ENCODE measurements at places on chromosomes 3 and 15.

- no peak for DNase-seq
Observed at GRCh38 chr15:74788683-74789151, 6.8 kb downstream of the CSK start.

DNA sequence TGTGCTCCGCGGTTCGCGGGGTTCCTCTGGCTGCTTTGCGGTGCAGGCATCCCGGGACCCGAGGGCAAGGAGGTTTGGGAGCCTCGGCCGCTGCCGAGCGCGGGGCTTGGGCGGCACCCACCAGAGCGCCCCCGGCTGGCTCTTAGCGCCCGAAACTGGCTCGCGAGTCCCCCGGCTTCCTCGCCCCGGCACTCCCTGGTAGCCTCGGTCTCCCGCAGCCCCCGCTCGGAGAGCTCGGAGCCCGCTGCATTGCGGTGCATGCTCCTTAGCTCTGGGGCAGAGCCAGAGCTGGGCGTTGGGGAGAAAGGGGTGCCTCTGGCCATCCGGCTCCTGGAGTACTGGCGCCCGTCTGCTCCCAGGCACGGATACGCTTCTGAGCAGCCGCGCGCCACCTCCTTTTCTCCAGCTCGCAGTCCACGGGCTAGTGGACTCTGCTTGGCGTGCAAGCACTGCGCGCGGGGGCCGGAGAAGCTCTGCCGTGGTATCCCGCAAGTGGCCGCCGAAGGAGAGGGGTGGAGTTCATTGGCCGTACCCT lies 753 bp downstream of the EPHB1 start:
- no peak for DNase-seq

DNA sequence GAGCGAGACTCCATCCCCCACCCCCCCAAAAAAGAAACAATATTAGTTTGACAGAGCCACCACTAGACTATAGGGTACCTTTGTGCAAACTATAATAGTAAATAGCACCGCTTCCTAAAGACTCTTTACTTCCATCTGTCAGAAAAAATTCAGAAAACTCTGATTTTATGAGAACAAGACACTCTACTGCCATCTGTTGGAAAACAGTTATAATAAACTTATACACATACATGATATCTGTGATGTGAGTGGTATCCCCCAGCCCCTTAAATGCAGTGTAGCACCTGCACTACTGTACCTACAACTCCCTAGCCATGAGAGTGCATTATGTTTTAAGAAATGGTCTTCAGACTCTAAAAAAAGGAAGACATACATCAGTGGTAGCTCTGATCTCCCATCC lies 47.1 kb upstream of the CTDSPL start:
- DNase-seq, result no peak

GRCh38 chr3:52086461-52086860 lies 30.1 kb upstream of the DUSP7 start:
- no peak for DNase-seq

GRCh38 chr15:99437315-99438223 lies 128.2 kb upstream of the MEF2A start:
- no peak for DNase-seq

DNA sequence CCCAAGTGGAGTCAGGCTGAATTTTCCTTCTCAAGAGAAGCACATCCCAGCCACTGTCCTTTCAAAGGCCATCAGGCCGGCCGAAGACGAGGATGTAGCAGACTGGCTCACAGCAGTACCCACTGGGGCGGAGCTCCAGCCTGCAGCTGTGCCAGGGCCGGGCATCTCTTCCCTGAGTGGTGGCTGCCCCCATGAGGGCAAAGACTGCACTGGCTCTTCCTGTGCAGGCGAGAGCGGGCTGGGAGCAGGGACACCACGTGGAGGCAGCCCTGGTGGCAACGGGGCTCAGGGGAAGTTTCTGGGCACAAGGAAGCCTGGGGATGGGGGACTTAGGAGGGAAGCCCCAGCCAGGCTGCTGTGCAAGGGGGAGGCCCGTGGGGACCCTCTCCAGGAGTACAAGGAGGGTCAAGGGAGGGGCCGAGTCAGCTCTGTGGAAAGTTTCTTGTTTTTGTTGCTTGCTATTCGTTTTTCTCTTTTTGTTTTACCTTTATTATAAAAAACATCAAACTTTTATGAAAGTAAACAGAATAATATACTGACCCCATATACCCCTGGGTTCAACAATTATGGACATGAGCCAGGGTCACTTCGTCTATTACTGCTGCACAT lies 66.1 kb downstream of the RPN1 start:
- peak; percentile 26 for DNase-seq

DNA sequence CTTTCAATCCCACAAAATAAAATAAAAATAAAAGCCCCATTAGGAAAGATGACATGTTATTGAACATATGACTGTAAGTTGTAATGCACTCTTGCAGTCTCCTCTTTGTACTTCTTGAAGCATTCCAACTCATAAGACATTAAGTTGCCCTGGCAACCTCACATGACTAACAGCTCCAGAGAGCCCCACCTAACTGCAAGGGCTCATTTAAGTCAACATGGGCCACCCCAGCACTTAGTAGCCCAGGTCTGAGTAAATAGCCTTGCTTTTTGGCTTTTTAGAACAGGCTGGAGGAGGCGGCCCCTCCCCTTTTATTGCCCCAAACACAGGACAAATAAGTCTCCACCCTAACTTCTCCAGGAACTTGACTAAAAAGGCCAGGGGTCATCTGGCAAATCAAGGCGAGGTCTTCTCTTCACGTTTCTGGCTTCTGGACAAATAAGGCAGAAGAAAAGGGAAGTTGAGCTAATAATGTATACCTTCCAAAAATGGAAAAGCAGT lies 135.1 kb downstream of the TMCO5A start:
- no peak for DNase-seq

DNA sequence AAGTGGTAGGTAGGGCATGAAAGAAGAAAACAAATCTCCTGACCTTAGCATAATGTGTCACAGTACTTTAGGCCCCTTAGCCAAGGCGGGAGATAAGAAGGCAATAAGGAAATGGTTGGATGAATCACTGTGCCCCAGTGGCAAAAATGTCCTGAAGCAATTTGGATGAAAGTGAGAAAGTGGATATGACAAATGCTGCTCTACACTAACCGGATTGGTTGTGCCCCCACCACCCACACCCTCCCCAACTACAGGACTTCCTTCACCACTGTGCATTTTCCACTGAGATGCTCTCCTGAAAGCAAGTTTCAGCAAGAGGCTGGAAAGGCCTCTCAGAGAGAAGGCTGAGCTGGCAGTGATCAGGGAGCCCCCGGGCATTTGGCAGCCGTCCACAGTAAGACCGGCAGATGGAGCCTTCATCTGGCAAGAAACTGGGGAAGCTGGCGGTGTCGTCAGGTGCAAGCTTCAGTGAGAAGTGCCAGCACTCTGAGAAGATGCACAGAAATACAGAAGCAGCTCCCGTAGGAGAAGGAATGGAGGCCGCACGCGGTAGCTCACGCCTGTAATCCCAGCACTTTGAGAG lies 63.8 kb downstream of the ATP1B3 start:
- DNase-seq, result no peak

DNA sequence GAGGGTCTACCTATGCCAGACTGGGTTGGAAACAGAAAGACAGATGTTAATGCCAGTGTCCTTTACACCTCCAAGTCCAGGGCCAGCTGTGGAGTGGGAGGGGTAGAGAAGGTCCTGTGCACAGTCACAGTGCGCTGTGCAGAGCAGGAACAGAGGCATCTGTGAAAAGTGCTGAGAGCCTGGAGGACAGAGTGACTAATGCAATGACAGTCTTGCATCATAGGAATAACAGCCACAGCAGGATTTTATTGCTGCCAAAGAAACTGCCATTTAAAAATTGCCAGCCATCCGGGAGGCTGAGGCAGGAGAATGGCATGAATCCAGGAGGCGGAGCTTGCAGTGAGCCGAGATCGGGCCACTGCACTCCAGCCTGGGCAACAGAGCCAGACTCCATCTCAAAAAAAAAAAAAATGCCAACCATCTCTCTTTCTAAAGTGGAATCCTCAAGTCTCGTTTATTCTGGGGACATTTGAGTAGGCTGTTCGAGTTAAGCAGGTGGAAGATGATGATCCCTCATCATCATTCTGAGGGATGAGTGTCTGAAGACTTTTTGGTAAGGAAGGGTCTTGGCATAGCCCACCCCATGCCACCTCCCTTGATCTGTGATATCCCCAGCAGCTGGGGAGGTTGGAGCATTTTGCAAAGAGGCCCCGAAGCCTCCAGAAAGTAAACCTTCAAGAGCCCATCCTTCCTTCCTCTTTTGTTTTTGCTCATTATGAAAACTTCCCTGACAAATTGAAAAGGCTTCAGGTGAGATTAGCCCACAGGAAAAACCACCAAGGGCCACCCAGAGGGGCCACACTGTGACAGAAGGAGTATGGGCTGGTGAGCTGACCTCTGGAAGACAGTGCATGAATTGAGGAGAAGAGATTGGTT lies 7.7 kb downstream of the CCR2 start:
- no peak for DNase-seq

DNA sequence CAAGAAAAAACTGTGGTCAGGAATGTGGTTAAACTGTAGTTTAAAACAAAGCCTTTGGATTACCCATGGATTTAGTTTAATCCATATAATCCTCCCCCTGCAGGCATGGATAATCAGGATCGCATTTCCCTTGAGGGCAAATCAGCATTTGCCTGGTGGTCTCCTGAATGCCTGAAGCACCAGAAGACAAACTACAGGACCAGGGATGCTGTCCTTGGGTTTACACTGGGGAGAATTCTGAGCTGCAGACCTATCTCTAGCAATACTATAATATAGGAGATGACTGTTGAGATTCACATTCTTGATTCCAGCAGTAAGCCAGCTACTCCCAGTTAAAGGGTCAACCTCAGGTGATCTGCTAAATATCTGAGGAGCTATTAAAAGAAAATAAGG lies 10.6 kb downstream of the PIK3CB start:
- DNase-seq, result no peak

DNA sequence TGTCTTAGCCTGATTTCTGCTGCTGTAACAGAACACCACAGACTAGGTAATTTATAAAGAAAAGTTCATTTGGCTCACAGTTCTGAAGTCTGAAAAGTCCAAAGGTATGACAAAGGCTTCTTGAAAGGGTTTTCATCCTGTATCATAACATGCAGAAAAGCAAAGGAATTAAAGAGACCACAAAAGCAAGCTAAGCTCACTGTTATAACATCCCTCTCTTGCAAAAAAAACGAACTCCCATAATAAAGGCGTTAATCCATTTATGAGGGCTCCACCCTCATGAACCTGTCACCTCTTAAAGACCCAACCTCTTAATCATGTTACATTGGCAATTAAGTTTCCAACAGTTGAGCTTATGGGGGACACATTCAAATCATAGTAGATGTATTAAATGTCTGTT lies 197.9 kb downstream of the PLOD2 start:
- DNase-seq, result no peak

GRCh38 chr3:128399221-128399915 lies 67.3 kb downstream of the DNAJB8 start:
- DNase-seq, result no peak

GRCh38 chr3:188261011-188261410 lies 107.1 kb downstream of the LPP start:
- no peak for DNase-seq

- no peak for DNase-seq
Observed at GRCh38 chr3:183811638-183812037, 13.7 kb downstream of the MAP6D1 start.

DNA sequence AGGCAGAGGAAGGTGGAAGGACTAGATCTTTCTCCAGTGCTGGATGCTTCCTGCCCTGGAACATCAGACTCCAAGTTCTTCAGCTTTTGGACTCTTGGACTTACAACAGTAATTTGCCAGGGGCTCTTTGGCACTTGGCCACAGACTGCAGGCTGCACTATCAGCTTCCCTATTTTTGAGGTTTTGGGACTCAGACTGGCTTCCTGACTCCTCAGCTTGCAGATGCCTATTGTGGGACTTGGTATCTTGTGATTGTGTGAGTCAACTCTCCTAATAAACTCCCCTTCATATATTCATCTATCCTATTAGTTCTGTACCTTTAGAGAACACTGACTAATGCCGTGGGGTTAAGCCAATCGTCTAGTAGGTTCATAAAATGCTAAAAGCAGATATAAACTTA lies 8.8 kb upstream of the B3GNT5 start:
- DNase-seq, result no peak

DNA sequence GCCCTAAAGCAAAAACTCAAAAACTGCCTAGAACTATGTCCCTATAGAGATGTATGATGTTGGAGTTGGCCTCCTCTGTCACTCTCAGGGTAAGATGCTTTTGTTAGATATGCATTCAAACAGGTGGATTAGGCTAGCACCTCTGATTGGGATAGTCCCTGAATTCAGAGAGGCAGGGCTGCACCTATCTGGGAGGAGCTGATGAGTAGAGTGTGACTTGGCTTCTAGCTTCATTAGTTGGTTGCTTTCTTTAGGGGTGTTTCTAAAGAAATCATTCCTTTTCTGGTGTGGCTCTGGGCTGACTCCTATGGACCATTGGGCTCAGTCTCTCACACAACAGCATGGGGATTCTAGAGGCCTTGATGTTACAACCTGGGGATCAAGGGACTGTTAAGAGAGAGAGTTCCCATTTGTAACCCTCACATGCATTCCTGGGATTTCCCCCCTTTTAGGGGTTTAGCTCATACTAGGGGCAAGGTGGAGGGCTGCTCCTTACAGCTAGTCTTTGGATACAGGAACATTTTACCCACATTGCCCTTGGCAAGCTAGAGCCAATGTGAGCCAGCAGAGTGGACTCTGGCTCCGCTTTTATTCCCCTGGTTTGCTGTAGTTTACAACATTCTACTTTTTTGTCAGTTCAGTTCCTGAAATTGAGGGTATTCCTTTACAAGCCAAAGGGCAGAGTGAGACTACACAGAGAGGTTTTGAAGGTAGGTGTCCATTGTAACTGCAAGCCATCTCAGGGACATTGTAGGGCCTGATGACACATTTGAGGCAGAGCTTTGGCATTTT lies 7.5 kb downstream of the ZNF592 start:
- DNase-seq, result no peak

DNA sequence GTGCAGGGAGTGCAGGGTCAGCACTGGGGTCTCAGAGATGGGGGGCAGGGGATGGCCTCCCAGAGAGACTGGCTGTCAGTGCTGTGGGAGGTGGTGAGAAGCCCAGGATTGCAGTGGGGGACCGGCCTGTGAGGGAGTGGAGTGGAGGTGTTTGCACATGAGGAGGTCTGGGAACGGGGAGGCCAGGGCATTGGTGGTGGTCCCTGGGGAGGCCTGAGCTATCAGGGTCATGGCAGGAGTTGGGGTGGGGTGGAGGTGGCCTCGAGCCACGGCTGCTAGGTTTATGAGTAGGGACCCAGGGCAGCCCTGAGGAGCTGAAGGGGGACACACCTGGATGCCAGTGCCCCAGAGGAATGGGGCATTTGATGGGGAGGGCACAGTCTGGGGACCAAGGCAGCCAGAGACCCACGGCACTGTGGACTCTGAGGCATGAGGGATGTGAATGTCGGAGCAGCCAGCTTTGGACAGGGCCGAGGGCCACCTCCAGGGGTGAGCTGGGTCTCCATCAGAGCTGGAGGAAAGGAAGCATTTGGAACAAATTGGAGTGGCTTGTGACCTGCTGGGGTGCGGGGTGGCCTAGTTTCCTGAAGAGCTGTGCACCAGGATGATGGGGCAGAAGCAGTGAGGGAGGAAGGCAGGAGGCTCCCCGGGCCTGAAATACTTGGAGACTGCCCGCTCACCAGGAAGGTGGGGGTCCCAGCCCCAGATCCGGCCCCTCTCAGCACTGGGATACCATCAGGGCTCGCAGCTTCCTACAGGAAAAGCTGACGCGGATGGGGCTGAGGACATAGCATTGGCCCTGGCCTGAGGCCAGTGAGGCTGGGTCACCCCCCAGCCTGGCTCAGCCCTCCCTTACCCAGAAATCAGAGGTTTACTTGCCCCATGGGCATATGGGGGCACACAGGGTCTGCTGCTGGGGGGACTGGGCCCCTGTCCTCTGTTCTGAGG lies 9.5 kb upstream of the CSPG4 start:
- no peak for DNase-seq

GRCh38 chr15:76526111-76526510 lies 189.5 kb downstream of the ISL2 start:
- no peak for DNase-seq

GRCh38 chr3:64916937-64917336 lies 229.1 kb upstream of the ADAMTS9 start:
- DNase-seq, result no peak

Data from NCI-H187 (cell line).